Mesothelial cell of epicardium (in vitro differentiated cells): ENCODE measurements at places on chromosomes 3 and 15.

- DNase-seq, result no peak
These were observed 12.8 kb downstream of the PPCDC start for GRCh38 chr15:75036212-75036616.

DNA sequence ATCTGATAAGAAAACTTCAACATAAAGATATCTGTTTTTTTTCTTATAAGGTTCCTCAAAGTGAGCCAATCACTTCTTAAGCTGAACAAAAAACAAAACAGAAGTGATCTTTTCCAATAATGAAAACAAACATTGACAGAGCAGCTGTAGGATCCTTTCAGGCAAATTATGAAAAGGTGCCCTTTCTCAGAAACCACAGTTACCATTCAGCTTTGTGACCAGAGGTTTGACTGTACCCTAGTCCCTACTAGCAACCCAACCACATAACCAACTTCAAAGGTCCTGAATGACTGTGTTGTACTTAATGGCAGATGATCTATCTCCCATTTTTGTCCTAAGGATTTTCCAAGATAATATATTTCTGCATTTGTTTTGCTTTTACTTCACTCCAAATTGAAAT lies 39.4 kb upstream of the CCR2 start:
- DNase-seq, result no peak

- DNase-seq, result no peak
These were observed 203.2 kb downstream of the OSBPL10 start for GRCh38 chr3:31777887-31778286.

DNA sequence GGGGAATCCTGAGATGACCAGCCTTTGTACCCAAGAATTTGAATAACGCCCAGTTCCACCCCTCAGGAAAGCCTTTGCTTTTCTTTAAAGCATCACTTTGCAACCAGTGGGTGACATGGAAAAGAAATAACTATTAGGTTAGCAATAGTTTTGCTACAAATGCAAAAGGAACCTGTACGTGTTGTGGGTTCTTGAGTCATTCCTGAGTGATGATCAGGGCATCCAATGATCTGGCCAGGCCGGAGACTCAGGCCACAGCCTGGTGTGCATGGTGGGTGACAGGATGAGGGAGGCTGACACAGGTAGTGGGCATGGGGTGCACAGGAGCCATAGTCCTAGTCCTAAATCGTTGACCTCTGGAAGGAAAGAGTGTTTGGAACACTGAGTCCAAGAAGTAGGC lies 321.4 kb upstream of the IL12A start:
- DNase-seq, result no peak
